GM18507 (cell line): ENCODE measurements at places on chromosomes 5 and 9.

DNA sequence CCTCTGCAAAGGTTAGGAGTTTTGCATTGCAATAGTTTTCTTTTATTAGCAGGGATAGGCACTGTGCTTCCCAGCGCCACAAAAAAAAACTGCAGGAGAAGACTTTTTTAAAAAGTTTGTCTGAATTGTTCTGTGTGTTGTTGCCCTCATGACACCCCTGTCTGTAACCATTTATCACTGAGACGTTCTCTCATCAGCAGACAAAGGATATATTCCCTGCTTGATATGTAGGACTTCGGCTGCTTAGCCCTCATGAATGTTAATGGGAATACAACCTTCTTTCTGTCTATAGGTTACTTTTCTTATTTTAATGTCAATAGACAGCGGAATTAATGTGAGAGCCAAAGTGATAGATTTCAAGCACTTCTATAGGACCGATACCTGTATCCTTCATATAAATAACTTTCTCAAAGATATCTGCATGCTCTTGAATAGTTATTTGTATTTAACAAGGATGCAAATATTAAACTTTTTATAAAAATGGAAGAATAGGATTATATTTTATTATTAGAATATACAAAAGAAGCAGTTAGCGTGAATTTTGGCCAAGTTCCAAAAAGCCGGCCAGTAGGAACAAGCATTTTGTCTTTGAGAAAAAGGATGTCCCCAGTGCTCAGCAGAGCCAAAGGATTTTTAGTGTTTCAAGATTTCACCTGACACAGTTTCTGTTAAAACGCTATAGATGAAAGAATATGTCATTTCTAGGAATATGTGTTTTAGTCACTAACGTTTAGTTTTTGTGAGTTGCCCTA is 1.5 kb upstream of the LYSMD3 start:
- no peak for DNase-seq

DNA sequence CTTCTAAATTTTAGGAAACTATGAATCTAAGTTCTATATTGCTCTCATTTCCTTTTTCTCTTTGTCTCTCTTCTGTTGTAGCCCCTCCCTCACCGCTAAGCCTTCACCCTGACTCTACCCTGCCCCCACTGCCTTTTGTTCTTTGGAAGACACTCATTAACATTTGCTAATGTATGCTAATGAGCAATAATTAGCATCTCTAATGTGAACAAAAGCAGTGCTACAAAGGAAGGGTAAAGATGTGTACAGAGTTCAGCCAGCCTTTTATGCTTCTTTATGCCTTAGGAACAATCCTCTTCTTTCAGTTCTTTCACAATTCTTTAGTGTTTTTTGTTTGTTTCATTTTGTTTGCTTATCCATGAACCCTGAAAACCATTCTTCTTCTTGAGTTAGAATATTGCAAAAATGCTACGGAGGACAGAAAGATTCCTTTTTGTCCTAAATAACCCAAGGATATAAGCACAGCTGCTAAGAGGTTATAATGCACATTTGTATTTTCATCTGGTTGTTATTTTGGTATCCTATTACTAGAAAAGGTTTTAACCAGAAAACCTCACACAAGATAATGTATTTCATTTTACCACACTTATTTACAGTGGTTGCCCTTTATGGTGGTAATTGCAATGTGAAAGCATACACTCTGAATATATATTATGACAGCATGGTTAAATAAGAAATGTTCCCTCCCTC is 159.3 kb downstream of the TMC1 start:
- no peak for DNase-seq

DNA sequence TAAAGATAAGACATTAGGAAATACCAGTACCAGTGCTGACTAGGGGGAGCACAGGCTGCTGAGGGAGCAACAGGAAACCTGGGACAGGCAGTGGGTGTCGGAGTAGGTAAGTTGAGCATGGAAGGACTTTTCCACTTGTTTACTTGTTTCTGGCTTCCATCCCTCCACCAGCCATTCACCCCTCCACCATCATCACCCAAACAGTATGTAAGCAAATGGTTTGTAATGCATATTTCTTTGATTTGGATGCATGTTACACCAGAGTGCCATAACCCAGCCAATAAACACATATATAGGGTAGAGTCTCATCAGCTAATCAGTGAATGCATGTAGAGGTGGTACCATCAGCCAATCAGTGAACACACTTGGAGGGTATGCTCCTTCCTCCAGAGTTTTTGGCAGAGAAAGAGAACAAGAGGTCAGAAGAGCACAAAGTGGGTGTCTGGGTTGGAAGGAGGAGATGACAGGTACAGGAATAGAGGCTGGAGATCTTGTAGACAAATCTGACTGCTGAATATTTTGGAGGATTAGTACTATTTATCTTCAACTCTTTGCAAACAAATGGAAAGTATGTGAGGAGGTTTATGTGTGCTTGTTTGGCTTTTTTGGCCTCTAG is 37.7 kb upstream of the PDE8B start:
- DNase-seq, result no peak

GRCh38 chr9:114465906-114466900 is 39.1 kb downstream of the WHRN start:
- no peak for DNase-seq

- no peak for DNase-seq
Observed at GRCh38 chr5:150530423-150530822, 22.5 kb downstream of the NDST1 start.
